ENCODE measurements at places on chromosomes 16 and 17. TPM values are rescaled to one million over a fixed set of nuclear protein-coding genes. Genes with fewer than 3 reads are reported as not detected.

DNA sequence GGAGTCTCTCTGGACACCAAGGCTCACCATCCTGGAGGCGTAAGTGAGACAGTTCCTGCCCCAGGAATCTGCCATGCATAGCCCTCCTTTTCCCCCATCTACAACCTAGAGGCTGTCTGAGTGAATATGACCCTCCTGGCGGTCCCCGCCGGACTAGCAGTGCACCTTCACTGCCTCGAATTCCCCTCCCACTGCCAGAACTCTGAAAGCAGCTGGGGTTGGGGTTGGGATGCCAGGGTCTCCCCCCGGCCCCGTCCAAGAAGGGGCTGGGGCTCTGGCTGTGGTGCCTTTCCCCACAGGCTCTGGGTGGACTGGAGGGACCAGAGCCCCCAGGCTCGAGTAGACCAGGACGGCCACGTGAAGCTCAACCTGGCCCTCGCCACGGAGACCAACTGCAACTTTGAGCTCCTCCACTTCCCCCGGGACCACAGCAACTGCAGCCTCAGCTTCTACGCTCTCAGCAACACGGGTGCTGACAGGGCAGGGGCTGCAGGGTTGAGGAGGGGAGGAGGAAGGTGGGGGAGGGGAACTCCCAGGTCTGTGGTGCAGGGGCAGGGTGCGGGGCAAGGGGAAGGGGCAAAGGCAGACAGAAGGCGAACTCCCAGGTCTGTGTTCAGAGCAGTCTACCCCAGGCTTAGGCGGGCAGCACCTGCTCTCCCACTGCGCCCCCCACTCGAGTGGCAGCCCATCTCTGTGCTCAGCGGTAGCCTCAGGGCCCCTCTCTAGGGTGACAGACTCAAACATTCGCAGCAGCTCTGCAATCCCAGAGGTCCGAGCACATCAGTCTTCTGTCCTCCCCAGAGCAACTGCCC lies 1.2 kb downstream of the ZACN start:
- no peak for DNase-seq

- no peak for DNase-seq
These were observed 6.4 kb downstream of the DPEP1 start for GRCh38 chr16:89619840-89620239.

GRCh38 chr16:46866286-46866685 lies 17.9 kb upstream of the GPT2 start:
- DNase-seq, result no peak

DNA sequence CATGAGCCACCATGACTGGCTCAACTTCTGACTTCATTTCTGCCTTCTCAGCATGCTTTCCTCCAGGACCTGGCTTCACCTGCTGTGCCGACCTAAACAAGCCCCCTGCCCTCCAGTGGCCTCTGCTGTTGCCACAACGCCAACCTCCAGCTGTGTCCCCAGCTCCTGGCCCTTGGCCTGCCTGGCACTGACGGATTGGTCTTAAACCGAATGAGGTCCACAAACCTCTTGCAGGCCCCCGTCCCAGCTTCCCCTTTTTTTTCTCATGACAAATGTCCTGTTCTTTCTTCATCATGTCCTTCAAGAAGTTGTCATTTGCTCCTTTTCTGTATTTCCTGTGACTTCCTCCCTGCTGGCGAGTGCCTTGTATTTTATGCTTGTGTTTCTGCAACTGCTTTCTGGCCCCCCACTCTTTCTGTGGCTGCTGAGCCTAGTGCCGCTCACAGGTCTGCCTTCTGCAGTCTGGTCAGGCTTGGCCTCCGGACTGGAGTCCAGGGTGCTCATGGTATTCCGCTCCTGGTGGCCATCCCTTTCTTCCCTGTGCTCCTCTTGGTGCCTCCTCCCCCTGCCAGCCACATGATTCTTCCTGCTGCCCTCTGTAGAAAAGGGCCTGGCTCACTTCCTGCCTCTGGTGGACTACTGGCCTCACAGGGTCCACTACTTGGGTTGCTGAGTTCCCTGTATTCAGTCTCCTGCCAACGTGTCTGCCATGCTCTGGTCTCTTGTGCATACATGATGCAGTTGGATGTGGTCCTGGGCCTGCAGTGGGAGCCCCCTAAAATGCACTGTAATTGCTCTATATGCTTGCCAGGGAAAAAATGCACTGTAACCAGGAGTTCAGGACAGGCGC lies 2.9 kb downstream of the ATP6V0C start:
- no peak for DNase-seq

DNA sequence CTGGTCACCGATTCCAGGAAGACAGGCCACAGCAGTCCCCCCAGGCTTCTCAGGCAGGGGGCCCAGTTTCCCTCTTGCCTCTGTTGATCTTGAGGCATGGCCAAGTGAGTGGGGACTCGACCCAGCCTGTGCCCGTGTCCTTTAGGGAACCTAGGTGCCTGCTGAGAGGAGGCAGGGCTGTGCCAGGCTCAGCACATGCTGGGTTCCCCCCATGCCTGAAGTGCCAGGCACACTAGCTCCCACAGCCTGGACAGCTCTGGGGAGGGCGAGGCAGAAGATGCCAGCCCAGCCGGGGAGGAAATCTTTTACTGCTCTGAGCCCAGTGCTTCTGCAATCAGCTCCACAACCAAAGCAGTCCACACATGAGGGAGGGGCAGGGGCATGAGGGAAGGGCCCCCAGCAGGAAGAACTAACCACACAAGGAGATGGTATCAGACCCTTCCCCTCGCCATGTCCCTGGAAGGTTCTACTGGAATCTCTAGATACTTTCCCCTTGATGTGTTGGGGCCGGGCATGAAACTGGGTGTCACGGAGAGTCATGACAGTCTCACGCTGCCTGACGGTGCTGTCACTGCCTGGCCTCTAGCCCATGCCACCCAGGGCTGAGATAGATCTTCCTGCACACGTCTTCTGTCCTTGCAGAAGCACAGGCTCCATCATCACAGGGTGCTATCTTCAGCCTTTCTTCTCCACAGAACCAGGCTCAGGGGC lies 25.5 kb downstream of the MYO18A start:
- peak; percentile 53 for DNase-seq

DNA sequence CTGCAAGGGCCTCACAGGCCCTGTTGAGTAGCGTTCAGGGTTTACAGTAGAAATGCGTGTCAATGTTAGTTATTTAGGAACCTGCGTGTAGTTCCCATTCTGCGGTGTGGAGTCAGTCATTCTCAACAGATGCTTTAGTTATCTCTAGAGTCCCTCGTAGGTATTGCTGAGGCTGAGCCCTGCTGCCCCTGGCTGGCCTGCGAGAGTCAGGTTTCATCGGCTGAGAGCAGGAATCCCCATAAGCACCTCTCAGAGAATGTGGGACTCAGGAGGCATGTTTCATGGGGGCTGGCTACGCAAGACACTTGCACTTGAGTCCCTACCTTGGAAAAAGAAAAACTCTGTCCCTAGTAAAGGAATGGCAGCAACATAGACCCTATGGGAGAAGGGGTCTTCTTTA lies 347.5 kb upstream of the ASIC2 start:
- no peak for DNase-seq

- no peak for DNase-seq
These were observed 30.7 kb downstream of the PRKAR1A start for GRCh38 chr17:68542698-68543463.

- no peak for DNase-seq
These were observed 420.1 kb downstream of the CDH8 start for GRCh38 chr16:61616088-61616487.

- no peak for DNase-seq
These were observed 5.9 kb downstream of the CORO7 start for GRCh38 chr16:4410335-4411075.

GRCh38 chr16:10016752-10017151 lies 165.5 kb downstream of the GRIN2A start:
- no peak for DNase-seq

- DNase-seq, result no peak
These were observed 209.4 kb downstream of the KATNIP start for GRCh38 chr16:27759301-27759871.

DNA sequence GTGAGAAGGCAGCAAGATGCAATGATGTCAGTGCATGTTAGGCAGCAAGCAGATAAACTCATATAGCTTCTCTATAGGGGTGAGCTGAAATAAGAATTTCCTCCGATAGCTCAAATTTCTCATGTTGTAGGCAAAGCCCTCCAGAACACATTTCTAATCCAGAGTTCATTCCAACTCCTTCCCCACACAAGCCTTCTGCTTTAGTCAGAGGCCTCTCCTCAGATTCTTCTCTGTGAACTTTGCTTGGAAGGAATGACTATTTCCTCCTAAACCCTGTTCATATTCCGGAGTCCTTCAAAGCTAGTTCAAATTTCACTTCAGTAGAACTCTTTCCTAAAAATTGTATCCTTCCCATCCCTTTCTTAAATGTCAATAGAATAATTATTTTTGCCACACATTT lies 144.8 kb downstream of the KCNJ2 start:
- DNase-seq, result no peak

DNA sequence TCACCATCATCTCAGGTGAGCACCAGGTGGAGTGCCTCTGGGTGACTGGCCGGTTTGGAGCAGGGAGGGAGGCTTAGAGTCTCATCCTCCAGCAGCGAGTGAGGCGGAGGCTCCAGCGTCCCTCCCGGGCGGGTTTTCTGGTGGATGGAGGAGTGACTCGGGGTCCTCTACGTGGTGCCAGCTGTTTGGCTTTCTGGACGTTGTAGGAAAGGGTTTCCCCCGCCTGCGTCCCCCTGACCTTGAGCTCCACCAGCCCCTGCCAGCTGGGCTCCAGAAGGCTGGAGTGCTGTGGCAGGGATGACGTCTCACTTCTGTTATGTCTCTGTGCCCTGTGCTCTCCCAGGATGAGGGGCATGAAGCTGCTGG lies 522 bp downstream of the DNASE1 start:
- no peak for DNase-seq

- no peak for DNase-seq
These were observed 282.2 kb upstream of the CDH5 start for GRCh38 chr16:66084306-66084705.

- DNase-seq, result no peak
These were observed 14.9 kb downstream of the IRF8 start for GRCh38 chr16:85913688-85914422.

DNA sequence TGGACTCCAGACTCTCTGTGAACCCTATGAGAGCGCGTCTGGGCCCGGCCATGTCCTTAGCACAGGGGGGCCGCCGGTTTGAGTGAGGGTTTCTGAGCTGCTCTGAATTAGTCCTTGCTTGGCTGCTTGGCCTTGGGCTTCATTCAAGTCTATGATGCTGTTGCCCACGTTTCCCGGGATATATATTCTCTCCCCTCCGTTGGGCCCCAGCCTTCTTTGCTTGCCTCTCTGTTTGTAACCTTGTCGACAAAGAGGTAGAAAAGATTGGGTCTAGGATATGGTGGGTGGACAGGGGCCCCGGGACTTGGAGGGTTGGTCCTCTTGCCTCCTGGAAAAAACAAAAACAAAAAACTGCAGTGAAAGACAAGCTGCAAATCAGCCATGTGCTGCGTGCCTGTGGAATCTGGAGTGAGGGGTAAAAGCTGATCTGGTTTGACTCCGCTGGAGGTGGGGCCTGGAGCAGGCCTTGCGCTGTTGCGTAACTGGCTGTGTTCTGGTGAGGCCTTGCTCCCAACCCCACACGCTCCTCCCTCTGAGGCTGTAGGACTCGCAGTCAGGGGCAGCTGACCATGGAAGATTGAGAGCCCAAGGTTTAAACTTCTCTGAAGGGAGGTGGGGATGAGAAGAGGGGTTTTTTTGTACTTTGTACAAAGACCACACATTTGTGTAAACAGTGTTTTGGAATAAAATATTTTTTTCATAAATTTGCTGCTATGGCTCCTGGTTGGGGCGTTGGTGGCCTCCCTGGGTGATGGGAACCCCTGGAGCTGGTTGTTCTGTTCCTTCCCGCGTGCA lies 23.1 kb downstream of the STAT5A start:
- peak; percentile 37 for DNase-seq

- DNase-seq, result no peak
These were observed 51.3 kb downstream of the TNFRSF13B start for GRCh38 chr17:16920628-16921020.

DNA sequence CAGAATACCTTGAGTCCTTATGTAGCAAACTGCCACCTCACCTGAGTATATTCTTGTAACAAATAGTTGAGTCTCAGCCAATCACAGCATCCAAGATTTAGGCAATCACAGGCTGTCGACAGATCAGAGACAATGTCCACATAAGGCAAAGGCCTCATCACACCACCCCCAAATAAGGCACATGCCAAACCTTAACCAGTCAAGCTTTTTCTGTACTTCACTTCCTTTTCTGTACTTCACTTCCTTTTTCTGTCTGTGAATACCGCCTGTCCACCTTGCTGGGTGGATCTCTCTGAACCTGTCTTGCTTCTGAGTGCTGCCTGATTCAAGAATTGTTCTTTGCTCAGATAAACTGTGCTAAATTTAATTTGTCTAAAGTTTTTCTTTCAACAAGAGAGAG lies 210.4 kb upstream of the N4BP1 start:
- DNase-seq, result no peak

DNA sequence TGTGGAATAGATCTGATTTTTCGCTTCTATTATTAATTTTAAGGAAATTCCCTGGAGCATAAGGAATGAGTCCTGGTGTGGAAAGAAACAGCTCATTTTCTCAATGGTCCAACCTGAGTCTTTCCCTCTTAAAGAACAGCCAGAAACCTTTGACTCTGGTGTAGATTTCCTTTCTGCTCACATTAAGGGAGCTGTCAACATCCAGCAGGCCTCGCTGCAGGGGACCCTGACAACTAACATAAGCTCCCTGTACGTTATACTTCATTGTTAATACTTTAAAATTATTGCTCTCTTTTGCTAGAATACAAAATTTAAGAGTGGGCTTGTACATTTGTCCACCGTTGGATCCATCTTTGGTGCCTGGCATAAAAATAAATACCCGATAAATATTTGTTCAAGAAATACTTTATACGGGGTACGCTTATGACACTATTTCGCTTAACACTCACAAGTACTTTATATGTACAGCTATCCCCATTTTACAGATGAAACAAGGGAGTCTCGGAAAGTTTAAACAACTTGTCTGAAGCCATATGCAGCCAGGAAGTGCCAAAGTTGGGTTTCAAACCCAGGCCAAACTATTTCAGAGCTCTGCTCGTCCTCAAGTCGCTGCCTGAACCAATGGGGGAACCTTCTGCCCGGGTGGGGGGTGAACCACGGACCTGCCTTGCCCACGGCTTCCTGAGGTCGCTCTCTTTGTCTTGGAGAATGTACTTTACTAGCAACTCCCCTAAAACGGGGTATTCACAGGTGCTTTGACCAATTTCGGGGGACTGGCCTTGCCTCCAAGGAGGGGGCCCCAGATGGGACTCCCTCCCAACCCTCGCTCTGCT lies 611 bp downstream of the SMARCE1 start:
- peak; percentile 58 for DNase-seq

DNA sequence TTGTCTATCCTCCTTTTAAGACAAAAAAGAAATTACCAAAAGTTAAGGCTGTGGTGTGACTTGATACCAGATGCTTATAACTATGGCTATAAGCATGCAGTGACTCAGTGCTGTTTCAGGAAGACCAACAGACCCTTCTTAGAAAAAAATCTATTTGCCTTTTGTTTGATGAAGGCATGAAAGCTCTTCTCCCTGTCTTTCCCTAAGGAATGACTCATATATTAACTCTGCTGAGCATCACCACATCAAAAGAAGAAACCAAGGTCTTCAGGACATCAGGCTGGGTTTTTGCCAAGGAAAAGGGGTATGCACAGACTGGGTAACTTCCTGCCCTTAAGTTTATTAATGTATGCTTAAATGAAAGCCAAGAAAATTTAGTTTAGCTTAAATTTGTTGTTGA lies 47.1 kb downstream of the VMP1 start:
- DNase-seq, result peak; percentile 30

GRCh38 chr16:85479972-85480726 lies 133.0 kb upstream of the GSE1 start:
- DNase-seq, result peak; percentile 19

Gene AGRP
- not detected for total RNA-seq

Gene SDR42E2
- total RNA-seq, result 0.12 TPM

Gene ITPRIPL2
- 8.9 TPM for total RNA-seq

Gene CFAP97D1
- total RNA-seq, result not detected

Gene MYH1
- total RNA-seq, result not detected

Gene HASPIN
- total RNA-seq, result 22.7 TPM
